ENCODE measurements at places on chromosomes 1 and 21. TPM values are rescaled to one million over a fixed set of nuclear protein-coding genes. Genes with fewer than 3 reads are reported as not detected.

Gene CELA2B
- not detected for total RNA-seq

Gene TEDDM1
- total RNA-seq = not detected

Gene RHOU
- 9.5 TPM for total RNA-seq

Gene DNM3
- total RNA-seq = 78.6 TPM

Gene HMGCS2
- total RNA-seq = not detected

Gene COL8A2
- 0.91 TPM for total RNA-seq

Gene RXFP4
- total RNA-seq = not detected

Gene SPRR2G
- not detected for total RNA-seq

Gene TP73
- not detected for total RNA-seq

Gene S100A6
- 609 TPM for total RNA-seq

Gene GPA33
- not detected for total RNA-seq

Gene CRYAA
- not detected for total RNA-seq

Gene C1orf226
- total RNA-seq = 3.9 TPM

Gene CHIA
- 0.19 TPM for total RNA-seq

Gene NUDT4B
- total RNA-seq = not detected

Gene SPRR2F
- not detected for total RNA-seq

Gene SNX7
- 29.2 TPM for total RNA-seq

Gene CRYBG2
- total RNA-seq = not detected

Gene SLC9C2
- 0.12 TPM for total RNA-seq

Gene TMEM61
- 2.2 TPM for total RNA-seq

Gene C1orf167
- 3.2 TPM for total RNA-seq

Gene SH2D1B
- total RNA-seq = not detected

Gene RIMKLA
- 1.0 TPM for total RNA-seq

Gene HPCA
- not detected for total RNA-seq

Gene MROH7
- total RNA-seq = 0.89 TPM

Gene EFHD2
- total RNA-seq = 83.9 TPM

Gene MAB21L3
- total RNA-seq = not detected

Gene TFF1
- not detected for total RNA-seq

Gene CLEC20A
- not detected for total RNA-seq

Gene IGFN1
- total RNA-seq = not detected

Gene PLA2G4A
- total RNA-seq = 21.8 TPM

Gene NBPF6
- total RNA-seq = not detected

Gene NBPF20
- 2.1 TPM for total RNA-seq

Gene LCE2D
- total RNA-seq = not detected

Gene PIP5K1A
- total RNA-seq = 28.8 TPM

Measured in adrenal gland (tissue), 19 donors.